ENCODE measurements at places on chromosomes 2 and 18.
A peak's percentile ranks its signal among the peaks of the same experiment; 100 is the strongest.

DNA sequence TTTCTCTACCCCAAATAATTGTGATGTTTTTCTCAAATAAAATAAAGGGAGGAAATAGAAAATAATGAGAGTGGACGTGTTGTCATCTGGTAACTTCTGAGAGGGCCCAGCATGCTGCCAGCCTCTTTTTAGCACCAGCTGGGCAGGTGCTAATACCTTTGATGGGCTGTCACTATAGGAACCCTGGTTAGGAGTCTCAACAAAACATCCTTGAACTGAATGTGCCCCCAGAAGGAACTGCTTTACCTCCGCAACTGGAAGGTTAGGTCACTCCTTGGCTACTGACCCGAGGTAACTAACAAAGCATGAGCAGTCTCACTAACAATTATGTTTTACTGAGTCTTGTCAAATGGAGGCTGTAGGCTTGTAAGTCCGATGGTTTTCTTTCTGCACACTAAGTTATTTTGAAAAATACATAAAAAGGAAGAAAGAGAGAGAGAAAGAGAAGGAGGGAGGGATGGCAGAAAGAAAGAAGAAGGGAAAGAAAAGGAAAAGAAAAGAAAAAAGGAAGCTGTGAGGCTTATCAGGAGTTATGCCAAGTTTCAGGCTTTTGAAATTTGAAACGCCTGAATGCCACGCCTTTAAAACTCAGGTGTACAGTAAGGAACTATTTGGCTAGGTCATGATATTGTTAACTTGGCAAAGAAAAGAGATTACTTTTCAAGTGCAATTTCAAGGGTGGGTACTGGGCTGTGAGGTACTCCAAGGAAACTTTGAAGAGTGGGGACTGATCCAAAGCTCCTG lies 91.0 kb downstream of the TGIF1 start:
- DNase-seq = no peak

DNA sequence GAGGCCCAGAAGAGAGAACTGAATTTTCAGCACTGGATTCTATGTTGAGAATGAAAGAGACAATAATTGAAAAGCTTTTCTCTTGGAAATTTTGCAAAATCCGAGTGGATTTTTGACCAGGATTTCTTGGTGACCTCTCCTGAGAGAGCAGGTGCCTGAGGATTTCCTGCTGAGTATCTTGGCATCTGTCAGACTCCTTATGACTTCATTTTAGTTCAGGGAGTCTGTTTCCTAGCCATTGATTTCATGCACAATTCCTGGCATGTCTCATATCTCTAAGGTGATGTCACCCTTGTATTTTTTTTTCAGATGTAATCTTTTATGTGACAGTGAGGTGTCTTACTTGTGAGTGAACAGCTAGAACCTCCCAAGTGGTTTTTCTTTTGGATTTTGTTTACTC lies 195.9 kb downstream of the NEDD4L start:
- no peak for DNase-seq

DNA sequence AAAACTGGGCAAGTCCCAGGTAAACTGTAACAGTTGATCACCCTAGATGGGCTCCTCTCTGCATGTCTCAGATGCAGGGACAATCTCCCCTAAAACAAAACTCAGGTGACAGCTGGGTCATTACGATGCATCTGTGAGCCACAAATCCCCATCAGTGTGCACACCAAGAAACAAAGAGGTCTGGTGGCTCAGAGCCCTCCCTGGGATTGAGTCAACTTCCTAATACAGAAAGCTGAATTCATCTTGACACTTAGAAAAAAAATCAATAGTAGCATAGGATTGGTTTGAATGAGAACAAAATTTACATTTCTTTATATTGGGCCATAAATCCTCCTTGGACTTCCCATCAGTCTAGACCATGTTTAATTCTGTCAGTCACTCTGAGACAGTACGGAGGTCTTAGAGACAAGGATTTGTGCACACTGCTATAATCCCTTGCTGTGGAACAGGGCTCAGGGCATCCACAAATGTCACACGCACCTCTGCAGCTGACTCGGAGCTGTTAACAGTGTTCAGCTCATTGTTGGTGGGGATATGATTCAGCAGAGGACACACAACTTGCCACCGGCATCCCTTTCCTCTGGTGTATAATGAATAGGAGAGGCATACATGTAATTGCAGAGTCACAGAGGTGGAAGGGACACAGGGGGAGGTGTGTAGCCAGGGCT lies 44.5 kb upstream of the DAPL1 start:
- DNase-seq = no peak

DNA sequence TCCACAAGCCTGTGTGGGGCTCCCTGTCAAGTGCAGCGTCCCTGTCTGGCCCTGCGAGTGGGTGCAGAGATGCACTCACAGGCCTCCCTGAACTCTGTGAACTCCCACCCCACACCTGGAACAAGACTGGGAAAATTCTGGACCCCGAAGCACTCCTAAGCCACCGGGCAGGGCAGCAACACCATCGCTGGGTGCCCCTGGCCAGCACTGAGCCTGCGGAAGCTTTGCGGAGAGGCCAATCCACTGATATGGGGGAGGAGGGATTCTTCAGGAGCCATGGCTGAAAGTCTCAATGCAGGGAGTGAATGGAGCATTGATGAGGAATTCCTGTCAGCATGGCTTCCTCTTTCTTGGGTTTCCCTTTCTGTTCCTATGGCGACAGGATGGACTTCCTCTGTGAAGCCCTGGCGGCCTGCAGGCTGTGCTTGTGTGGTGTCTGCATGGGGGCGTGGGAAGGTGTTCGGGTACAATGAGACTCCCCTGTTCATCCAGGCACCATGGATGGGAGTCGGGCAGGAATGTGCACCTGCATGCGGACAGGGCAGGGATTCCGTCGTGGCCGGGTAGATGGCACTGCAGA lies 15.1 kb downstream of the TRIB2 start:
- DNase-seq = no peak

DNA sequence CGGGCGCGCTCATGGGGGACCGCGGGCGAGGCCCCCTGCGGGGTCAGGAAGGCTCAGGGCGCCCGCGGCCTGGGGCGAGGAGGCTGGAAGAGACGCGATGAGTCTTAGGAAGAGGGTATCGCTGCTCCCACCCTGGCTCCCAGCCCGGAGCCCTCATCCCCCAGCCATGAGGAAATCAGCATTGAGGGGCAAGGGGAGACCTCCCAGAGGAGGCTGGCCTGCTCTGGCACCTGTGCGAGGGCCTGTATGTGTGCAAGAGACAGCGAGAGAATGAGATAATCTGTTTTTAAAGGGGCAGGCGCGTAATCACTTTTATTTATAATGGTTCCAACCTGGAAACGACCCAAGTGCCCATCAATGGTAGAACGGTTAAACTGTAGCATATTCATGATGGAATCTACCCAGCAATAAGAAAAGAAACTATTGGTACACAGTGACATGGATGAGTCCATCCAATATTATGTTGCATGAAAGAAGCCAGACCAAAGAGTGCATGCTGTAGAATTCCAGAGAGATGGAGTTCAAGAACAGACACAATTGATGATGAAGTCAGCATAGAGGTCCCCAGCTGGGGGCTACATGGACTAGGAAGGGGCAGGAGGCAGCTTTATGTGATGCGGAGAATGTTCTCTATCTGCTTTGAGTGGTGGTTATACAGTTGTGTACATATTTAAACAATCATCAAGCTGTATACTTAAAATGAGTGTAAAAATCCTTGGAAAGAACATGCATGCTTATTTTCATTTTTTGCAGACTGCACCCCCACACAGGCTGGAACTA lies 14.4 kb downstream of the FBXO41 start:
- no peak for DNase-seq

- DNase-seq = no peak
Observed at GRCh38 chr18:79772865-79773696, 24.7 kb upstream of the KCNG2 start.

GRCh38 chr18:12656938-12657683 lies 796 bp downstream of the SPIRE1 start:
- DNase-seq = peak; percentile 22
